ENCODE measurements at places on chromosomes 4 and X.

- DNase-seq, result no peak
Observed at GRCh38 chr4:174805746-174806145, 23.3 kb downstream of the GLRA3 start.

- no peak for DNase-seq
Observed at GRCh38 chrX:93264261-93265002, 408.9 kb downstream of the NAP1L3 start.

- DNase-seq, result no peak
Observed at GRCh38 chr4:71148545-71148944, 155.1 kb downstream of the DCK start.

DNA sequence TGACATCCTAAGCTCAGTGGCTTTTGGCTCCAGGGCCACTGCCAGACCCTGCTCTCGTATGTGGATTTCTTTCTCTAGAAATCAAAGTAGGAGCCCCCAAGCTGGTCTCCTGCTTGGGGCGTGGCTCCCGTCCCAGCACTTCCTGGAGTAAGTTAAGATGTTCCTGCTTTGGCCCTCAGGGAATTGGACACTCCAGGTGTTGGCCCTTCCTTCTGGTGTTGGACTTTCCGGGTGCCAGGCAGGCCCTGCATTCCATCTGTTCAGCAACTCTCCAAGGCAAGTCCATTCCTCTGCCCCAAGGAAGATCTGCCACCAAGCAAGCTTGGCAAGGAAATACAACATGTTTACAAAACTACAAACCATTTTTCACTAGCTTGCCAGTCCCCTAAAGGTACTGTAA, 22.1 kb upstream of the GPC4 start:
- DNase-seq, result no peak

DNA sequence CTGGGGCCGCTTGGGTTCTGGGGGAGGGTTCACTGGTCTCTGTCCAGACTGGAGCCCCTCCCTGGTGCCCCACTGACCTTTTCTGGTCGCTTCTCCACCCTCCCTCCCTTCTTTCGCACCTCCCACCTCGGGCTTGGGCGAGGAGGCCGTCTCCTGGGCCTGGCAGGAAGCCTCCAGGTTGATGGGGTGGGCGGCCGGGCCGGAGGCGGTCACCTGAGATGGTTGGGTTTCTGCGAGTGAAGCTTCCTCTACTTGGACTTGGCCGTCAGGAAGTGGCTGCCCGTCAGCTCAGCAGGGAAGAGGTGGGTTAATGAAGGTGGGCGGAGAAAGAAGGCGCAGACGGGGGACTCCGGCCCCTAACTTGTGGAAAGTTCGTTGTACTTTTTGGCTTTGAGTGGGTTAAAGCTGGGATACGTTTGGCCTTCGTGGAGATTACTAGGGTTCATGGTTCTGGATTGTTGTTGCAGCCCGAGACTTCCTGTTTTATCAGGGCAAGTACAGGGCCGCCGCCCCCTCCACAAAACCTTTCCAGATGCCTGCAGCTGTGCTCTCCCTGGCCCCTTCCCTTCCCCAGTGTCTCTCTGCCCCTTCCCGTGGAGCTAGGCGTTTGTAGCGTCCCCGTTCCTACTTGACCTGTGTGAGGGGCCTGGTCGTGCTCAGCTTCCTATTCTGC, 1.2 kb downstream of the AKAP17A start:
- no peak for DNase-seq

DNA sequence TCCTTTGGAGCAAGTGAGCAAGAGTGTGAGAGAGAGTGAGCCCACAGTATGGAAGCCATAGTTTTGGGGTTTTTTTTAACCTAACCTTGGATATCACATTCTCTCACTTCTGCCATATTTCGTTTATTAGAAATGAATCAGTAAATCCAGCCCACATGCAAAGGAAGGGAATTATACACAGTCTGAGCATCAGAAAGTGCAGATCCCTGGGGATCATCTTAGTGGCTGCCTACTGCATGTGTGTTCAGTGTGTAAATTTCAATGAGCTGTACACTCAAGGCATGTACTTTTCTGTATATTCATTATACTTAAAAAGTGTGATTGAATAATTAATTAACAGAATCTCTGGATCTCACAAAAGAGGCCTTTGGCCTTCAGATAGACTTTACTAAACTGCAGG, 133.8 kb upstream of the PRPS2 start:
- no peak for DNase-seq

DNA sequence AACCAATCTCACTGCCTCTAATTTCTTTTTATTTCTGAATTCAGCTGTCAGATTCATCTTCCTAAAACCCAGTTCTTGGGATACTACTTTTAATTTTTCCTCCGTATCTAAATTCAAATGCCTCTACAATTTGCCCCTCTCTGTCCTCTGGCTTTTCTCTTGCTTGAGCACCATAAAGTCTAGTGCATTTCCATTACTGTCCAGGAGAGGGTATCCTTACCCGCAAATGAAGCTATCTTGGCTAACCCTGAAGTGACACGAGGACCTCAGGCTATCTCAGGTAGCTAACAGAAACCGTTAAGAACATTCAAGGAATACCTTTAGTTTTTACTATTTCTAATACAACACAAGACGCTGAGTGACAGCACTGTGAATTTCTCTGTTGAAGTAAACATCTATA, 49.4 kb upstream of the PRR32 start:
- no peak for DNase-seq

DNA sequence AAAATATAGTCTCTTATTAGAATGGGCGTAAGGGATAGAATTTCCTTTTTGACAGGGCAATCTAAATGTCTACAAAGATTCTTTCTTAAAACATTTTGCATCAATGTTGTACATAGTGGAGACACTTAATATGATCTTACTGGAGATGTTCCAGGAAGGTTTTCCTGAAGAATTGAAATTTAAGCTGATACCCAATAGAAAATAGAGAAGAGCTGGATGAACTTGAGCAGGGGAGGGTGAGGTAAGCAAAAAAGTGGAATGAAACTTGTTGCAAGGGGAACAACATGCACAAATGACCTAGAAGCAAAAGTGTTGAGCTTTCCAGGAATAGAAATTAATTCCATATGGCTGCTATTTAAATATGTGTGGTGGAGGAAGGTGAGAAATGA, 19.7 kb downstream of the SLAIN2 start:
- no peak for DNase-seq

- DNase-seq, result no peak
Observed at GRCh38 chrX:74923942-74924448, 1.3 kb downstream of the NEXMIF start.

DNA sequence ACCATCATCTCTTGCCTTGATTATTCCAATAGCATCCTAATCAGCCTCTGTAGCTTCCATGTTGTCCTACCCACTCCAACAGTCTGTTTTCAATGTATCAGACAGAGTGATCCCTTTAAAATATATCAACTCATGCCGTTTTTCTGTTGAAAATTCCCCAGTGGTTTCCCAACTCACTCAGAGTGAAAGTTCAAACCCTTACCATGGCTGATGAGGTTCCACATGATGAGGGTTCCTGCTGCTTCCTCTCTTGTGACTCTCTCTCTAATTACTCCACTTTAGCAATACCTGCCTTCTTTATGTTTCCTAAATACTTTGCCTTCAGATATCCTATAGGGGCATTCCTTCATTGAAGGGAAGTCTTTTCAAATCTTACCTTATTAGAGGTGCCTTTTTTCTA, 334.7 kb downstream of the PPP1R2C start:
- DNase-seq, result no peak

DNA sequence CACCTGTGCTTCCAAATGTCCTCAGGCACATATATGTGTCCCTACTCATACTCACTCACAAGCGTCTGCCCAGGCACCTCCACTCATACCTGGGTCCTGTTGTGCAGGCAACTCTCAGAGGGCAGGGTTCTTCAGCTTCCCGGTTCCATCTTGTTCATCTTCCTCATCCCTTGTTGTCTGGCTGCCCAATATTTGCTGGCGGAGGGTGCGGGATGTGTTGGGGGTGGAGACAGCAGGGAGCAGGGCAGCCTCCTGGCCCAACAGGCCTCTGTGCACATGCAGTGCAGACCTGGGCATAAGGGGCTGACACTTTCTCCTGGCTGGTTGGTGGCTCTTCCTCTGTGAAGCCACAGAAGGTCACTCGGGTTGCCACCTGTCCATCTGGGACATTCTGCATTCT, 32.1 kb downstream of the NBDY start:
- no peak for DNase-seq

DNA sequence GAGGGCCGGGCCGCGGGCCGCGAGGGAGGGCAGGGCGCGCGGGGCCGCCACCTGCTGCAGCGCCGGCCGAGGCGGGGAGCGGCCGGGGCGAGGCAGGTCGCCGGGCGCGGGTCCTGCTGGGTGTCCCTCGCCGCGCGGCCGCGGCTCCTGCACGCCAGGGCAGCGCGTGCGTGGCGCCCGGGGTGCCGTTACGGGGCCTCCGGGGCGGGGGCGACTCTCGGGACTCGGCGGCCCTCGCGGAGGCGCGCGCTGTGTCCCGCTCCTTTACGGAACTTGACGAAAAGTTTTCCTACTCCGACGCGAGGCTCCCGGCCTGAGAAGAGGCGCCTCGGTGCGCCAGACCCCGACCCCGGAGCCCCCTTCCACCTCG, 329 bp downstream of the TBC1D14 start:
- no peak for DNase-seq

DNA sequence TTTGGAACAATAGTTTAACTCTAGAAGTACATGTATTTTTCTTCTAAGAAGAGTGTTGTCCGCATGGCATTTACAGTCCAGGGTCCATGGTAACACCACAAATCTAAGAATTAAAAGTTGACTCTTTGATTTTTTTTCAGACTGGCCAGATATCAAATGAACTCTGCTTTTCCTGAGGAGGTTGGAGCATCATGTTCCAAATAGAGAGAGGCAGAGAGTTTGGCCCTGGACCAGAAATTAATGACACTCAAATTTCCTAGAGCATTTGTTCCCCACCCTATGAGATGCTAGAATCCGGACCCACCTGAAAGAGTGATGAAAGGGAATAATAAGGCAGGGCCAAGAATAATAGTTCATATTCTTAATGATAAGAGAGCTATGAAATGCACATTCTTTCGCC, 47.0 kb upstream of the NAP1L5 start:
- DNase-seq, result no peak

- DNase-seq, result no peak
Observed at GRCh38 chr4:32061916-32062315, 1341.7 kb downstream of the PCDH7 start.

DNA sequence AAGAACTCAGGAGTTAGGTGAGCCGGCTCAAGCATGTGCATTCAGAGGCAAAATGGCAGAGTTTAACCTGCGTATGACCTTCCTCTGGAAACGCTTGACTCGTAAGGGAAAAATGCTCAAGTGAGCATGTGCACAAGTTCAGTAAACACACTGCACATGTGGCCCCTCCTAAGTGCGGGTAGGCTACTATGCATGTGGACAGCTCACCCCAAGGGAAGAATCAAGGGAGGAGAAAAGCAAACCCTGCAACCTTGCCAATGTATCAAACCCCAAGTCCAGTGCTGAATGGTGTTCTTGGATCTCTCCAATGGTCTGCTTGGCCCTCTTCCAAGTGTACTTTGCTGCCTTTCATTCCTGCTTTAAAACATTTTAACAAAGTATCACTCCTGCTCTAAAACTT, 407.1 kb downstream of the ADAM29 start:
- no peak for DNase-seq

- no peak for DNase-seq
Observed at GRCh38 chr4:102218656-102219055, 126.6 kb downstream of the SLC39A8 start.
